Pulmonary artery endothelial cell (primary cell): ENCODE measurements at places on chromosomes 5 and 9. TPM values are rescaled to one million over a fixed set of nuclear protein-coding genes. Genes with fewer than 3 reads are reported as not detected.

The PCDHA1 gene
- 0.04 TPM in 1 of 2 replicates, not detected in the other for total RNA-seq

The GPRIN1 gene
- 6.0 and 7.5 TPM in 2 replicates for total RNA-seq

GRCh38 chr9:135865531-135865930 lies 41.8 kb downstream of the CAMSAP1 start:
- DNase-seq = no peak

- no peak for DNase-seq
These were observed 7.7 kb downstream of the MAPK9 start for GRCh38 chr5:180284149-180284548.

DNA sequence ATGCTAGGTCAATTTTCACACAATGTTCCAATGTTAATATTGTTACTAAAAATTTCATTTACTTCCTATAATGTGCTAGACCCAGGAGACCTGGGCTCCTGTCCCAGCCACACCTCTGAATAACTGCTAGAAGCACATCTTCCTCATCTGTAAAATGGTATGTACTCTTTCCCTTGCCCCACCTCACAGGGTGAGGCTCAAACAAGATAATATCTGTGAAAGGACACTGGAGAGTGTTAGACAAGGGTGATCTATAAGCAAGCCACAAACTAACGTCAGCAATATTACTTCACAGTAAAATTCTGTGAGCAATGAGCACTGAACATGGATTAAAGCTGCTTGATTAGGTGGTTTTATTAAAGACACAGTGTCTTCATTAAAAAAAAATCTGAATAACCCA lies 186.4 kb downstream of the EPB41L4A start:
- no peak for DNase-seq

The PTGS1 gene
- 14.4 and 28.7 TPM in 2 replicates for total RNA-seq

- no peak for DNase-seq
These were observed 351.5 kb upstream of the KLF9 start for GRCh38 chr9:70765946-70766345.

The SLC4A9 gene
- total RNA-seq = not detected in 2 replicates

DNA sequence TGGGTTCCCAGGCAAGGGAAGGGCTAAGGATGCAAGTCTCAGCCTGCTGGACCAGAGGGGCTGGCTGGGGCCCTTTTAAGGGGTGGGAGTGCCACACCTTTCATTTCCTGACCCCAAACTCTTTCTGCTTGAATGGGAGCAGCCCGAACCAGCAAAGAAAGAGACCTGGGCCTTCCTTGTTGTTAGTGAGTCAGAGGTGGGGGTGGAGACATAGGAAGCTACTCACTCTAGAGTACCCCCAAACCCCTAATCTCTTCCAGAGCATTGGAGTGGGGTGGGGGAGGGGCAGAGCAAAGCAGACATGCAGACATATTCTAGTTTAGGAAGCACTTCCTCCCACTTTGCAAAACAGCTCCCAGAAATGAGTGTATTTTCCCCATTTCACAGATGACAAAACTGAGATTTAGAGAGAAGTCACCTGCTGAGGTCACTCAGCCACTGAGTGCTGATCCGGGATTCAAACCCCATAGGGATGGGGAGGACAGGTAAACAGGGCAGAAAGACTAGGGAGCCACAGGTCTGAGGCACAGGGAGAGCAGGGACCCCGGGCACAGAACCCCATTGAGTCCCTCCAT lies 6.0 kb upstream of the AQP3 start:
- no peak for DNase-seq

GRCh38 chr5:10556289-10556807 lies 7.5 kb upstream of the ANKRD33B start:
- DNase-seq = no peak

The MLANA gene
- total RNA-seq = not detected in 2 replicates

The C9orf50 gene
- not detected in 2 replicates for total RNA-seq

DNA sequence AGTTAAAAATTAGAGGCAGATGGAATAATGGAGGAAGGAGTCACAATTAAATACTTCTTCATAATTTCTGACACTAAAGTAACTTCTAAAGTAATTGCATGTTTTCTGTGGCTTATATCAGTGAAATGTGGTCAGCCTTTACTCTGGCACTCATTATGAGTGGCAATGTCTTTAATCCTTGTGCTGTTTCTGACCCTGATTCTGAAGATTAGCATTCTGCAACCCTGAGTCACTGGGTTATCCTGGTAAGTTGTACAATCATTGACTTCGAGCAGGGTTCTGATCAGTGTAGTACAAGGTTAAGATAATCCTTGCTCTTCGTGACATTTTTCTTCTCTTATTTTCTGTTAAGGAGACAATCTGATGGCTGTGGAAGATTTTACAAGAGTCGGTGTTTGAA lies 379.4 kb upstream of the RORB start:
- DNase-seq = no peak

The PCDHGA1 gene
- 0.20 and 0.28 TPM in 2 replicates for total RNA-seq

DNA sequence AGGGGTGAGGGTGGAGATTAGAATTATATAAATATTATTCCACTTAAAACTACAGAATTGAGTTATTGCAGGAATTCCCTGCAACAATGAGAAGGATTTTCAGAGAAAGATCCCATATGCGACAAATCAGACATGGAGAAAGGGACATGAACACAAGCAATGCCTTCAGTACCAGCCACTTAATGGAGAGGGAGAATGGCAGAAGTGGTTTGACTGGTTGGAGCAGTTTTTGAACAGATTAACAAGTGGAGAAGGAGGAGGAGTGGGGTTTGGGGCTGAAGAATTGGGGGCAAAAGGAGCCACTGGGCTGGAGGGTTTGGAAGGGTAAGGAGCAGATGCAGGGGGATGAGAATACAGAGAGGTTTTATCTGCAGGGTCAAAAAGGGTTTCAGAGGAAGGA lies 620.9 kb upstream of the PTPRD start:
- no peak for DNase-seq

GRCh38 chr5:177427211-177427822 lies 841 bp downstream of the GRK6 start:
- DNase-seq = no peak

- DNase-seq = no peak
These were observed 82.7 kb downstream of the IZUMO3 start for GRCh38 chr9:24462951-24463350.

The ZFP37 gene
- total RNA-seq = 1.7 and 2.3 TPM in 2 replicates

- no peak for DNase-seq
These were observed 182.2 kb downstream of the RAB3C start for GRCh38 chr5:58765058-58765457.

The EPB41L4B gene
- total RNA-seq = 0.42 and 0.92 TPM in 2 replicates

The TMEM174 gene
- 0.07 TPM in 1 of 2 replicates, not detected in the other for total RNA-seq

DNA sequence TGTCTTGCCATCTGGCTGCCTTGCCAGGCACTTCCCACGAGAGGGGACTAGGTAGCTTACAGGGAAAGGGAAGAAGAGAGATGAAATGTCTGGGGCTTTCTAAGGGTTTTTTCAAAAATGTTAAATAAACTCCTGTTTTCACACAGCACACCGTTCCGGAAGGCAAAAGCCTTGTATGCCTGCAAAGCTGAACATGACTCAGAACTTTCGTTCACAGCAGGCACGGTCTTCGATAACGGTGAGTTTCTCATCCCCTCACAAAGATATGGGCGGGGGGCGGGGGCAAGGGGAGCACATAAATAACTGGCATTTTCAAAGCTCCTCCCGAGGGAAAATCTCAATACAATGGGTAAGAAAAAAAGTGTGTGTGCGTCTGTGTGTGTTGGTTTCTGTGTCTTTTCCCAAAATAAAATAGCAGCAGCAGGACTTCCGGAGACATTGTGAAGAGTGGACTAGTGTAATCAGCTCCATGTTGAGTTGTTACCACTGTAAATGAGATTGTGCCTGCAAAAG lies 189.6 kb downstream of the NR3C1 start:
- DNase-seq = no peak

The SLCO6A1 gene
- total RNA-seq = not detected in 2 replicates

- no peak for DNase-seq
These were observed 315.4 kb downstream of the CTNND2 start for GRCh38 chr5:11588803-11589202.

The SAPCD2 gene
- 17.6 and 31.1 TPM in 2 replicates for total RNA-seq

DNA sequence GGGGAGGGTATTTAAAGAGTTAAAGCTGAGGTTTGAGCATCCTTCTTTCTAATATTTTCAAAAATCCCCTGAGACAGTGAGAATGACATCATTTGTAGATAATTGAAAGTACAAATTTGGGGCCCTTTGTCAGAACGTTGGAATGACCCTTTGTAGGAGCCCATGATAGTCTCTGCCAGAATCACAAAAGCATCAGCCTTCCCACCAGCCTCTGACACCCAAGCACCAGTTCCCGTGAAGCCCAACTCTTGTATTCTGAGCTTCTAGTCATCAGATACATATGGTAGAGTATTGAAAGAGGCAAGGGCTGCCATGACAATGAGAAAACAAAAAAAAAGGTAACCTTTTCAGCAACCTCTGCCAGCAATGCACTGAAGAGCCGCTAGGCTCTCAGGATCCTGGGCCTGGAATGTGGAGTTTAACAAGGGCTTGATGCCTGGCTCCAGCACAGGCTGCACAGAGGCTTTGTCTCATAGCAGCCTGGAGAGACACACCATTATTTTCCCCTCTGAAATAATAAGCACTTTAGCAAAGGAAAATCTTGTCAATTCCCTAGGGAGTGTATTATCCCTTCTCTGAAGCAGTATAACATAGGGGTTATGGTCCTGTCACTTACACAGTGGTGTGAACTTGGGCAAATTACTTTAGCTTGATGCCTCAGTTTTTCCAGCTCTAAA lies 114.4 kb downstream of the ZNF608 start:
- DNase-seq = no peak
